CD4-positive, alpha-beta memory T cell (primary cell): ENCODE measurements at places on chromosomes 16 and 17.

DNA sequence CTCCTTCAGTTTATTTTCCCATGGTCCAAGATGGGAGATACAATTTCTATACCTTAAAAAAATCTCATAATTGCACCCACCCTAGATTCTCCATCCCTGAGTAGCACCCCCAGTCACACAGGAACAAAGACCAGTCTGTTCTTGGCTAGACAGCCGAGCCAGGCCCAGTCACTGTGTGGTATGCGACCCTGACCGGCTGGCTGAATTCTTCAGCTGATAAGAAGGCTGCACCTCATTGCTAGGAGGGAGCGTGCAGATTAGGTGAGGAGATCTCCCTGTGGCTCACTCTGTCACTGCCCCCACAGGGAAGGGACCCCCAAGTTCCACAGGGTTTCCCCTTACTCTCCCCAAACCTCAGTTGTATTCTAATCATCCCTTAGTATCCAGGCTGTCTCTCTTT lies 138.7 kb downstream of the SALL1 start:
- no peaks in the 10 kb centered on the region for H3K27me3 ChIP-seq
- no peaks in the 10 kb centered on the region for H3K4me1 ChIP-seq
- no peak overlapping the region for H3K4me3 ChIP-seq
- no peak overlapping the region for H3K27ac ChIP-seq
- H3K36me3 ChIP-seq = no peaks in the 10 kb centered on the region

DNA sequence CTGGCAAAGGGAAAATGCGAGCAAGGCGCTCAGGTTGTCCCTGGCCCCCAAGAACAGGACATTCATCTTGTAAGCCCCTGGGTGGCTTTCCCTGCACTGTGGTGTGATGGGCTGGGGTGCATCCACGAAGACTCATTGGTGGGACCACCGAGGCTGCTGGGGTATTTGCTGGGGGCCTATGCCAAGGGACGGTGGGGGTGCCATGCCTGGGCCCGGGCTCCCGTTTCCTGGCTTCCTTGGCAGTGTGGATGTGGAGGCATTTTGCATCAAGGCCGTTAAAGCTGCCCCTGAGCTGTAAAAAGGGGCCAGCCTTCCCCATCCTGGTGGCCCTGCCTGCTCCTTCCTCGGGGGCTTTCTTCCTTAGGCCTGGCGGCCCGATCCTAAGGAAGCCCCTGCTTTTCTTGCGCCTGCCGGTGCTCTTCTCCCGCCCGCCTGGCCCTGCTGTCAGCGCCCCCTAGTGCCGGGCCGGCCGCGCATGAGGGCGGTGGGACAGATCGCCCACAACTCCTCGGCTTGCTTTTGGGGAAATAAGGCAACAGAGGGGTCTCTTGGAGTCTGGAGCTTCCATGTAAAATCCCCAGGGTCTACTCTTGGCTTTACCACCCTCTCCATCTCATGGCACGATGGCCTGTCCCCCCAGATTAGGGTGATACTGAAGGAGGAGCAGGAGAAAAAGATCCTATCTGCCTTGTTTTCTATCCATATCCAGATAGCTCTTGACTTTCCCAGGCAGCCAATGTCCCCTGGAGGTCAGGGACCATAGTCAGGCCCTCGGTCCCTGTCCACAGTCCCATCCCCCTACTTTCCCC lies 9.8 kb upstream of the TBX2 start:
- no peak overlapping the region for H3K27ac ChIP-seq
- peaks cover 3% of the 10 kb centered on the region for H3K4me1 ChIP-seq
- no peak overlapping the region for H3K4me3 ChIP-seq
- no peaks in the 10 kb centered on the region for H3K27me3 ChIP-seq

GRCh38 chr16:24861461-24861860 lies 15.7 kb downstream of the SLC5A11 start:
- no peak overlapping the region for H3K4me3 ChIP-seq
- H3K27me3 ChIP-seq = no peaks in the 10 kb centered on the region
- no peaks in the 10 kb centered on the region for H3K36me3 ChIP-seq
- no peak for DNase-seq
- no peak overlapping the region for H3K27ac ChIP-seq

- H3K27me3 ChIP-seq = no peaks in the 10 kb centered on the region
- no peak overlapping the region for H3K4me3 ChIP-seq
- H3K36me3 ChIP-seq = peaks cover 4% of the 10 kb centered on the region
- peak overlapping the region; percentile 50 for H3K27ac ChIP-seq
- DNase-seq = peak; percentile 75
These were observed 251.1 kb downstream of the SEC14L1 start for GRCh38 chr17:77391668-77392375.

- H3K27ac ChIP-seq = no peak overlapping the region
- no peaks in the 10 kb centered on the region for H3K4me1 ChIP-seq
- H3K36me3 ChIP-seq = no peaks in the 10 kb centered on the region
- H3K27me3 ChIP-seq = no peaks in the 10 kb centered on the region
These were observed 21.5 kb upstream of the DHRS7B start for GRCh38 chr17:21105064-21105894.

GRCh38 chr17:44907729-44908470 lies 7.4 kb downstream of the GFAP start:
- H3K27me3 ChIP-seq = no peaks in the 10 kb centered on the region
- no peak overlapping the region for H3K4me3 ChIP-seq
- H3K4me1 ChIP-seq = no peaks in the 10 kb centered on the region
- no peak overlapping the region for H3K27ac ChIP-seq
- no peak for DNase-seq

DNA sequence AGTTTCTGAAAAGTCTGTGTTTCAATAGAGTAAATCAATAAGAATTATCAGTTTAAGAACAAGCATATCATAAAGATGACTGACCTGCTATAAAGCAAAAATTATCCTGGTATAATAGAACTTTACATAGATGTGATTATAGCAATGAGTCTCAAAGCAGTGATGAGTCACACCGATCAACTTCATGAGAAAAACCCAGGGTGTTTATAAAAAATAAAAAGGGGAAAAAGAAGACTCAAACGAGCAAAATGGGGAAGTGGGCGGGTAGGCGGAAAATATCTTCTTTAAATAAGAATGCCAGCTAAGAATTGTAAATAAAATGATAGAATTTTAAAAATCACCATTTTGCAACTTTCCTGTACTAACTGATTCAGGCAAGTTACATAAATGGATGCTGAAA lies 46.8 kb downstream of the BRIP1 start:
- no peaks in the 10 kb centered on the region for H3K36me3 ChIP-seq
- H3K4me3 ChIP-seq = no peak overlapping the region
- H3K27ac ChIP-seq = no peak overlapping the region
- H3K27me3 ChIP-seq = no peaks in the 10 kb centered on the region
- H3K4me1 ChIP-seq = no peaks in the 10 kb centered on the region

- H3K4me1 ChIP-seq = no peaks in the 10 kb centered on the region
- no peaks in the 10 kb centered on the region for H3K36me3 ChIP-seq
- no peaks in the 10 kb centered on the region for H3K27me3 ChIP-seq
These were observed 101.1 kb upstream of the CDC42EP4 start for GRCh38 chr17:73412914-73413313.

- H3K36me3 ChIP-seq = no peaks in the 10 kb centered on the region
- H3K4me1 ChIP-seq = no peaks in the 10 kb centered on the region
- H3K27me3 ChIP-seq = no peaks in the 10 kb centered on the region
- no peak for DNase-seq
- no peak overlapping the region for H3K27ac ChIP-seq
- H3K4me3 ChIP-seq = no peak overlapping the region
These were observed 475.2 kb upstream of the WSB1 start for GRCh38 chr17:26818736-26819135.

DNA sequence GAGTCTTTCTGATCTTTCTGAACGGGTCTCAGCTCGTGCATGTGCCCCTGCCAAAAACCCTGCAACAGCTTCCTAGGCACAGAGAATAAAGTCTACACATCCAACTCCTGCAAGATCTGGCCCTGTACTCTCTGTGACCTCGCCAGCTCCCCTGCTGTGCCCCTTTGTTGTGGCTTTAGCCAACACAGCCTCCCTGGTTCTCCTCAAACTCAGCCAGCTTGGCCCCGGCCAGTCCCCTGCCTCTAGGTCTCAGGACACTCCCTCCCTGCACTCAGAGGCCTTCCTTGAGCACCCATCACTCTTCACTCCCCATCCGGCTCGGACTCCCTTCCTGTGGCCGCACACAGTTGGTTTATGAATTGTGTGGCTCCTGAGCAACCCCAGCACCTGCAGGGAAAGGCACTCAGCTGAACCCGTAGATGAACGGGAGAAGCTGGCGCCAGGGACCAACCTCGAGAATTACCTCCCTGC lies 1.4 kb downstream of the CEP131 start:
- no peaks in the 10 kb centered on the region for H3K36me3 ChIP-seq
- no peak for DNase-seq

GRCh38 chr16:15887283-15887682 lies 1.1 kb downstream of the CEP20 start:
- H3K4me3 ChIP-seq = peak overlapping the region; percentile 99
- H3K27ac ChIP-seq = peak overlapping the region; percentile 88
- DNase-seq = no peak
- H3K4me1 ChIP-seq = peaks cover 30% of the 10 kb centered on the region
- no peaks in the 10 kb centered on the region for H3K27me3 ChIP-seq

GRCh38 chr16:27951489-27952120 lies 111.9 kb downstream of the GSG1L start:
- no peak for DNase-seq
- no peak overlapping the region for H3K27ac ChIP-seq
- no peaks in the 10 kb centered on the region for H3K36me3 ChIP-seq
- no peak overlapping the region for H3K4me3 ChIP-seq

- no peak for DNase-seq
- H3K4me1 ChIP-seq = no peaks in the 10 kb centered on the region
- no peaks in the 10 kb centered on the region for H3K27me3 ChIP-seq
- no peak overlapping the region for H3K4me3 ChIP-seq
- H3K36me3 ChIP-seq = no peaks in the 10 kb centered on the region
- H3K27ac ChIP-seq = no peak overlapping the region
These were observed 33.8 kb upstream of the DNAH17 start for GRCh38 chr17:78610951-78611511.

GRCh38 chr16:78675951-78676792 lies 576.7 kb downstream of the WWOX start:
- H3K4me1 ChIP-seq = no peaks in the 10 kb centered on the region
- DNase-seq = no peak
- no peak overlapping the region for H3K4me3 ChIP-seq
- H3K36me3 ChIP-seq = no peaks in the 10 kb centered on the region
- H3K27ac ChIP-seq = no peak overlapping the region

- peaks cover 57% of the 10 kb centered on the region for H3K36me3 ChIP-seq
- DNase-seq = peak; percentile 38
- peak overlapping the region; percentile 51 for H3K4me3 ChIP-seq
These were observed 49.9 kb upstream of the CPNE2 start for GRCh38 chr16:57042157-57043111.

DNA sequence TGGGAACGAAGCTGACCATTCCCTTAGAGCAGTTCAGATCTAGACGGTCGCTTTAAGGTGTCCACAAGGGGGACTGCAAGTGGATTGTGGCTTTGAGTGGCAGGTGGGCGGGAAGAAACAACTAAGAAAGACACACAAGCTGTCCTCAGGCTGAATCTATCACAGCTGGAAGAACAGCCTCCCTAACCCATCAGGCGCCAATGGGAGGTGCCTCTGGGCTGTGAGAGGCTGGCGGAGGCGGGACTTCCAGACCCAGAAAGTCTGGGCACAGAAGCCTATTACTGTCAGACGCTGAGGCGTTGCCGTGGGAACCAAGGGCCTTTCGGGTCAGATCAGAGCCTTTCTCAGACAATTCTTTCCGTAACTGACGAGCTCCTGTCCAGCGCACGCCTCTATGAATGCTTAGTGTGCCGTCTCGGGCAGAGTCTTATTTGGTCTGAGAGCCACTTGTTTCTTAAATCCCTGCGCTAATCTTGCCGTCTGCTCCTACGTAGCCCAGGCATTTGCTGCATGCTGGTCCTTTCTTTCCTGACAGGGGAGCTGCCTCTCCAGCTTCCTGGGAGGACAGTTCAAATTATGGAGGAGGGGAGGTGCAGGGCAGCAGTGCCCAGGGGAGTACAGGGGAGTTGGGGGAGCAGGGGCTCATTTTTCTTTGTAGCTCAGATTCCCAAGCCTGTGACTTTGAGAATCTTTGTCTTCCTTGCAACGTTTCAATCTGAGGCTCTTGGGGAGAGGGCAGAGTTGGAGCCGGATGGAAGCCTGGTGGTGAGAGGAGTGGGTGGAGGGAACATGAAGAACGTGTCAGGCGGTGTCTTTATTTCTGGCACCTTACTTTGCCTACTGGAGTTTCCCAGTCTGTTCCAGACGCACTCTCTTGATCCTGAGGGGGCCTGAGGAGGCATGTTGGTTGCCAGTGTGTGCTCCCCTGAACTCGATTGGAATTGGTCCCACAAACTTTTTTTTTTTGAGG lies 618.7 kb downstream of the KCNJ18 start:
- no peaks in the 10 kb centered on the region for H3K4me1 ChIP-seq
- no peak overlapping the region for H3K27ac ChIP-seq
- DNase-seq = no peak
- no peaks in the 10 kb centered on the region for H3K27me3 ChIP-seq

DNA sequence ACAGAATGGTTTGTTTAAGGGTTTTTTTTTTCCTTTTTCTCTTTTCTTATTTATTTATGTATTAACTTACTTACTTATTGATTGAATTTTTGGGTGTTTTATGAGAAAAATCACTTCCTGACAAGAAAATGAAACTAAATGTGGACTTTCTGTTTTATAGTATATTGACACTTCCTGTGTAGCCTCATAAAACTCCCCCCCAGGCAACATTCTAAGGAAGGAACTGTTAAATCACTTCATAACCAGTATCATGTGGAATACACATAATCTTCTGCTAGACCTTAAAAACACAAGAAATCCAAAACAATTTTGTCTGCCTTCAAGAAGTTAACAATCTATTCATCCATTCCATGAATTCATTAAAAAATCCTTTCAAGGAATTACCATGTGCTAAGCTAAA lies 164.1 kb upstream of the TOM1L1 start:
- no peaks in the 10 kb centered on the region for H3K27me3 ChIP-seq
- H3K27ac ChIP-seq = no peak overlapping the region
- H3K4me3 ChIP-seq = no peak overlapping the region
- DNase-seq = no peak
- H3K4me1 ChIP-seq = no peaks in the 10 kb centered on the region

GRCh38 chr16:75196836-75197235 lies 10.1 kb downstream of the CTRB2 start:
- H3K27ac ChIP-seq = no peak overlapping the region
- peaks cover 9% of the 10 kb centered on the region for H3K4me1 ChIP-seq
- H3K4me3 ChIP-seq = no peak overlapping the region
- H3K27me3 ChIP-seq = no peaks in the 10 kb centered on the region
- H3K36me3 ChIP-seq = no peaks in the 10 kb centered on the region

- peaks cover 68% of the 10 kb centered on the region for H3K4me1 ChIP-seq
- DNase-seq = no peak
- H3K4me3 ChIP-seq = no peak overlapping the region
- H3K27me3 ChIP-seq = no peaks in the 10 kb centered on the region
These were observed 112.9 kb downstream of the ANKRD11 start for GRCh38 chr16:89377453-89377848.

DNA sequence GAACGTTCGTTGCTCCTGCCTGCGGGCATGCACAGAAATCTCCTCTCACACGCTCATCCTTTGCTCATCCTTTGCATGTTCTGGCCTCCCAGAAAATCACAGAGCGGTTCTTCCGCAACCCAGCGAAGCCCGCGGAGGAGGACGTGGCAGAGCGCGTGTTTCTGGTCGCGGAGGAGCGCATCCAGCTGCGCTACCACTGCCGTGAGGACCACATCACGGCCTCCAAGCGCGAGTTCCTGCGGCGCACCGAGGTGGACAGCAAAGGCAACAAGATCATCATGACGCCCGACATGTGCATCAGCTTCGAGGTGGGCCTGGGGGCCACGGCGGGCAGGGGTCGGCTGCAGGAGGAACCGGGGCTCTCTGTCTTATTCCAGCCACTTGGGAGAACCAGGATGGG lies 9.6 kb upstream of the KATNB1 start:
- no peaks in the 10 kb centered on the region for H3K36me3 ChIP-seq
- no peak overlapping the region for H3K4me3 ChIP-seq
- DNase-seq = no peak
- no peaks in the 10 kb centered on the region for H3K27me3 ChIP-seq

- no peak overlapping the region for H3K4me3 ChIP-seq
- H3K27me3 ChIP-seq = peaks cover 3% of the 10 kb centered on the region
- no peak for DNase-seq
- H3K27ac ChIP-seq = no peak overlapping the region
These were observed 89.1 kb upstream of the HS3ST3A1 start for GRCh38 chr17:13690806-13691205.
